Progenitor cell of endocrine pancreas (in vitro differentiated cells): ENCODE measurements at places on chromosomes 6 and 20. TPM values are rescaled to one million over a fixed set of nuclear protein-coding genes. Genes with fewer than 3 reads are reported as not detected.

Gene SPDEF
- 0.62 and 0.65 TPM in 2 replicates for total RNA-seq

Gene CST2
- total RNA-seq: not detected in 2 replicates

Gene ERVFRD-1
- not detected in 2 replicates for total RNA-seq

Gene SPATS1
- not detected in 2 replicates for total RNA-seq

Gene NFATC2
- total RNA-seq: 10.1 and 11.2 TPM in 2 replicates

- H3K27ac ChIP-seq: no peak overlapping the region
- no peak overlapping the region for H3K4me3 ChIP-seq
- H3K27me3 ChIP-seq: peaks cover 46% of the 10 kb centered on the region
Measured at GRCh38 chr6:37657112-37657886, 40.4 kb downstream of the MDGA1 start.

- peaks cover 5% of the 10 kb centered on the region for H3K4me1 ChIP-seq
- no peak for DNase-seq
- H3K36me3 ChIP-seq: no peaks in the 10 kb centered on the region
- H3K27ac ChIP-seq: no peak overlapping the region
- no peak overlapping the region for H3K4me3 ChIP-seq
- H3K27me3 ChIP-seq: peaks cover 58% of the 10 kb centered on the region
Measured at GRCh38 chr20:37907330-37907676, 4.4 kb downstream of the VSTM2L start.

GRCh38 chr6:126293891-126294524 is 45.9 kb upstream of the CENPW start:
- no peaks in the 10 kb centered on the region for H3K36me3 ChIP-seq
- H3K4me3 ChIP-seq: no peak overlapping the region
- no peaks in the 10 kb centered on the region for H3K27me3 ChIP-seq
- DNase-seq: no peak
- H3K4me1 ChIP-seq: no peaks in the 10 kb centered on the region

- H3K27me3 ChIP-seq: no peaks in the 10 kb centered on the region
- H3K36me3 ChIP-seq: no peaks in the 10 kb centered on the region
- DNase-seq: no peak
- peaks cover under 1% of the 10 kb centered on the region for H3K4me1 ChIP-seq
- H3K27ac ChIP-seq: no peak overlapping the region
Measured at GRCh38 chr6:120112980-120113379, 763.4 kb upstream of the MAN1A1 start.

- H3K4me3 ChIP-seq: no peak overlapping the region
- H3K27ac ChIP-seq: no peak overlapping the region
- peaks cover 6% of the 10 kb centered on the region for H3K4me1 ChIP-seq
- DNase-seq: no peak
- no peaks in the 10 kb centered on the region for H3K27me3 ChIP-seq
Measured at GRCh38 chr6:47722194-47722593, 23.8 kb downstream of the ADGRF4 start.

DNA sequence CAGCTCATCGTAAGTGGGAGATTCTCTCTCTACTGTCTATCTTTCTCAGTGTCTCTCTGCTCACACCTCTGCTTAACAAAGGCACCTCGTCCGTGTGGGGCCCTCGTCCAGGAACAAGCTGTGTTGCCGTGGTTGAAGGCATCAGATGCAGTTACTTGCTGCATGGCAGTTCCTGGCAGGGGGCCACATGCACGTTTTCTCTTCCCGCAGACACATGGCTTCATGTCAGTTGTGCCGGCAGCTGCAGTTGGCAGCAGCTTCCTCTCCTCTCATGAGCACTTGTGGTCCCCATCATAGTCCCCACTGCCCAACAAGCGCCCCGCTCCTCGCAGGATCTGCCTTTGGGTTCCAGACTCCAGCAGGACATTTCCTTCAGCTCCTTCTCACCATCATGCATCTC is 7.1 kb upstream of the AFDN start:
- H3K4me1 ChIP-seq: peaks cover 1% of the 10 kb centered on the region
- no peak overlapping the region for H3K4me3 ChIP-seq
- peaks cover 21% of the 10 kb centered on the region for H3K36me3 ChIP-seq
- no peak for DNase-seq
- H3K27me3 ChIP-seq: no peaks in the 10 kb centered on the region
- no peak overlapping the region for H3K27ac ChIP-seq

DNA sequence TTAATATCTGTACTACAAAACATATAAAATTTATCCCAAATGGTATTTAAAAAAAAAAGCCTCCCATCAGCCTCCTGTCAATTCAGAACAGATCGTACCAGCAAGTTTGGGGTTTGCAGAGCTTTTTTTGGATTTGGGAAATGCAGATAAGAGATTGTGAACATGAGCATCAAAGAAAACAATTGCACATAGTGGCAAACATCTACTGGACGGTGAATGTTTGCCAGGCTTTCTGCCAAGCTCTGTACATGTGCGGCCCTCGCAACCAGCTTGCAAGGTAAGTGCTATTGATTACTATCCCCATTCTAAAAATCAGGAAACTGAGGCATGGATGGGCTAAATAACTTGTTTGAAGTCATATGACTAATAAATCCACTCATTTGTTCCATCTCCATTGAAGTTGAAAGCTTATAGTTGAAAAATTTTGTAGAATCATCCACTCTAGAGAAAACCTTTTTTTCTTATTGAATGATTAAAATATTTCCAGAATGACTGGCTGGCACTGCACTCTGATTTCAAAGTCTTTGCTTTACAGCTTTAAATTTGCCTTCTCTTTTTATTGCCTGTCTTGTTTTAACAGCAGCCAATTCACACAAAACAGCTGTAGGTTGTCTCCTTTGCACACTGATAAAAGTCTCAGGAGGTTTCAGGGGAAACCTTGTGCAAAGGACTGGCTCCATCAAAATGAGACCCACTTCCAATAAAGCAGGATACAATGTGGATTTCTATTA is 37.4 kb upstream of the SIRT5 start:
- no peak overlapping the region for H3K4me3 ChIP-seq
- H3K4me1 ChIP-seq: no peaks in the 10 kb centered on the region
- no peak for DNase-seq
- H3K36me3 ChIP-seq: no peaks in the 10 kb centered on the region
- H3K27ac ChIP-seq: no peak overlapping the region

GRCh38 chr6:17349427-17349826 is 44.0 kb upstream of the CAP2 start:
- no peaks in the 10 kb centered on the region for H3K4me1 ChIP-seq
- H3K36me3 ChIP-seq: no peaks in the 10 kb centered on the region
- no peaks in the 10 kb centered on the region for H3K27me3 ChIP-seq
- no peak for DNase-seq
- H3K4me3 ChIP-seq: no peak overlapping the region

- H3K4me3 ChIP-seq: no peak overlapping the region
- DNase-seq: no peak
- H3K27me3 ChIP-seq: peaks cover 9% of the 10 kb centered on the region
- no peaks in the 10 kb centered on the region for H3K36me3 ChIP-seq
- no peak overlapping the region for H3K27ac ChIP-seq
Measured at GRCh38 chr6:149032599-149033405, 284.7 kb upstream of the TAB2 start.

GRCh38 chr6:160275511-160276003 is 16.9 kb upstream of the SLC22A2 start:
- H3K27ac ChIP-seq: no peak overlapping the region
- no peak overlapping the region for H3K4me3 ChIP-seq
- no peaks in the 10 kb centered on the region for H3K27me3 ChIP-seq

DNA sequence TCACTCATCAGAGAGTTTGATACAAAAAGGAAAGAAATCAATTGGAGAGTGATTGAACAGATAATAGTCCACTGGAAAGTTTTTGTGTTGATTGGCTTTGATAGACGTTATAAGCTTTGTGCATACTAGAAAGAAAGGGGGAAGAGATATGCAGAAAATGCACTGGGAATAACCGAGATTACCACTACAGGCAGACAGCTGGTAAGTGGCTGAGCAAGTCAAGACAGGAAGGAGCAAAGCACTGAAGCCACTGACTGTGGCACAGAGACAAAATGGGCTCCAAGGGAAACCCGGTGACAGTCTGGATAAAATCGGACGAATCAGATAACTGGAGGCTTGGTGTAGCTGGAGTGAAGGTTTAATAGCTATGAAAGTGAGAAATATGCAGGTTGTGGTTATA is 209.0 kb downstream of the SIM1 start:
- peaks cover 2% of the 10 kb centered on the region for H3K4me1 ChIP-seq
- H3K36me3 ChIP-seq: no peaks in the 10 kb centered on the region
- no peak overlapping the region for H3K27ac ChIP-seq
- no peak for DNase-seq
- H3K4me3 ChIP-seq: no peak overlapping the region

DNA sequence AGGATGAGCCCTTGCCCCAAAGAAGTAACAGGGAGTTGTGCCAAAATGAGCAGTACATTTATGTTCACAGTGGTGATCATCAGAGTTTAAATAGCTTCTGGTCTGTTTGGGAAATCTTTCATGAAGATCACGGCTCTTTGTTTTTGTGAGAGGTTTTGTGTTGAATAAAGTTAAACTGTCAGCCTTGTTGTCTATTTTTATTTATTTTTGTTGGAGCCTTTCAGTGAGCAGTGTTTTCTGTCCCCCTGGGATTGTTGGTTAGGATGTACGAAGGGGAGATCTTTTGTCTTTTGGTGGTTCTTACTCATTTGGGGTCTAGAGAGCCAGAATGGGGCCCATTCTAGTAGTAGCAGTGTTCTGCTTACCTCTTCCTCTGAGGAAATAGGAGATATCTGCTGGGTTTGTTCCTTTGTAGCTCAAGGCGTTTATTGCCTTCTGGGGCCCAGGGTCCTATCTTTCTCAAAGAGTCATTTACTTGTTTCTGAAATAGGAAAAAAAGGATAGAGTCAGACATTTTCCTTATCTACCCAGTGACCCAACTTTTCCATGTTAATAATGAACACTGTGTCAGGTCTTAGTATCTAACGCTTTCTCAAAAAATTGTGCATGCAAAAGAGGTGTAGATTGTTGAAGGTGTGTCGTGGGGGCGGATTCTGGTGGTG is 157.4 kb downstream of the JARID2 start:
- H3K4me3 ChIP-seq: peak overlapping the region; percentile 2
- no peak for DNase-seq
- no peaks in the 10 kb centered on the region for H3K27me3 ChIP-seq
- no peaks in the 10 kb centered on the region for H3K36me3 ChIP-seq
